ENCODE measurements at places on chromosomes 5 and 9.

- no peak for DNase-seq
These were observed 166.3 kb downstream of the RORB start for GRCh38 chr9:74663439-74663838.

DNA sequence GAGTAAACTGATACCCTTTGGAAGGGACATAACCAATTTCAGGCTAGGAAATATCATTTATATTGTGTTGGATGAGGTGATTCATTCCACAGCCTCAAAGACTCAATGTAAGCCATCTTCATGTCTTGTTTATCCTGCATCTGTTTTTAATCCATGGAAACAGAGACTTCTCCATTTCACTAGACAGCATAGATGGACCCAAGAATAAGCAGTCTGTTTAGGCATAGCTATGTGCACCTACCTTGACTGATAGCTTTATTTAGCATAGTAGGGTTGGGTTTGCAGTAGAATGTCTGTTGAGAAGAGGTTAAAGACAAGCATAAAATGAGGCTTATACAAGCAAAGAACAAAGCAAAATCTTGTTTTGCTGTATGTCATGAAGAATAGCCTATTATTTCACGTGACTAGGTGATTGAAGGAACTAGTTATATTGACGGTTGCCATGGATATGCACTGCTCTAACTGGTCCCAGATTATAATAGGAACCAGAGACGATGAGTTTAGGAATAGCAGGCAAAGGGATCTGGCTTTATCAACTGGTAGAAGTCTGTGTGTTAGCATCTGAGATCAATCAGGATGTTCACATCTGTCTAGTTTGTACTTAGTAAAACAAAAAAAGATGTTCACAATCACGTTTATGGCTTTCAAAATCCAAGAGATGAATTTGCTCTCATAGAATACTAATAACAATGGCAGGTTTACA is 154.8 kb upstream of the KLF9 start:
- no peak for DNase-seq

GRCh38 chr5:131654776-131655175 is 19.7 kb upstream of the RAPGEF6 start:
- DNase-seq = no peak

- DNase-seq = no peak
These were observed 66.1 kb downstream of the RPS23 start for GRCh38 chr5:82211855-82212572.

- DNase-seq = no peak
These were observed 108.1 kb upstream of the SLC27A6 start for GRCh38 chr5:128857076-128857677.

DNA sequence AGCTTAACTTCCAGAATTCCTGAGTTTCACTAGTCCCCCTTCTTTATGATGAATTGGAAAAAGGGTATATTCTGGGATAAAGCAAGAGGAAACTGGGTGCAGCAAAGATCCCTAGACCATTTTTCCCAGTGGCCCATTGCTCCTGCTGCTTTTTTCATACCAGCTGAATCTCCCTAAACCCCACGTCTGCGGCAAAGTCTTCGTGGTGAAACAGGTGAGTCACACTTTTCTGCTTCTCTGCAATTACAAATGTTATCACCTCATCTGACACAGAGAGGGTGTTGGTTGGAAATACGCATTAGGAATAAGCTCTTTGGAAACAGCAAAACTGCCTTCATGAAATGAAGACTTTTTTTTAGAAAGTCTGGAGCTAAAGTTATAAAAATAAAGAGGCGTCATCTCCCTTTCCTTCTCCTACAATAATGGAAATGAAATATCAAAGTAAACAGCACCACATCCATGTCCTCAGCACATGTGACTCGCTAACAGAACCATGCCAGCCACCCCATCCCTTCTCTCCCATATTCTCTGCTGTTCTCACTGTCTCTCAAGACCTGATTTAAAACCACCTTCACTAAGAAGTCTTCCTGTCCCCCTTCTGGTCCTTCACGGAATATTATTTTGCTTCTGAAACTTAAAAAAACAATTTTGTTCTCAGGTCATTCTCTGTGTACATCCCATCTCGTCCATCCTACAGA is 39.5 kb upstream of the GLRX start:
- no peak for DNase-seq

DNA sequence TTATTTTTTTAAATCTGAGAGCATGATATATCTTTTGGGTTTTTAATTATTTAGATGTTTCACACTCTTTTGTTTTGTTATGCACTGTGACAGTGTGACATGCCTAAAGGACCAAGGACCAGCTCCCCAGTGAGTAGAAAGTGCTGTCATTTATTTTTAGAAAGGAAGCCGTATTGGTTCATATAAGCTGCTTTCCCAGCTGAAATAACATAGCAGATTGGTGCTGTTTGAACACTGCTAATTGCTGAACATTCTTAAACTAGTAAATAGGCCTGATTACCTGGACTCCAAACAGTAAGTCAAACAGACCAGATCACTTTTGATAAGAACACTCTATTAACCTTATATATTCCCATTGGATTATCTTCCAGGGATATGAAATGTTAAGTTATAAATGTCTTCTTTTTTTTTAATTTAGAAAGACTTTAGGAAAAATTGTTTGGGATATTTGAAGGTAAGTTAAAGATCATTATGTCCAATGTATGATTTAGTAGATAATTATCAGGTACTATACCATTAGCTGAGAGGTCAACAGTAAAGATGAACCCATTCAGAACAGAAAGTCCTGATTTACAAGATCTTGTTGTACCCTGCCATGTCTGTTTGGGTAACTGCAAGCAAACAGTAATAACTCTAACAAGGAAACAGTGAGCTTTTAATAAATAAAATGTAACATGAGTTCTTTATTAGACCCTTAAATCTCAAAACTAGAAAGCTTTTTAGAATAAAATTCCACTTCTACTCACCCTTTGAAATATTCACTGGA is 27.8 kb upstream of the ELL2 start:
- DNase-seq = no peak

DNA sequence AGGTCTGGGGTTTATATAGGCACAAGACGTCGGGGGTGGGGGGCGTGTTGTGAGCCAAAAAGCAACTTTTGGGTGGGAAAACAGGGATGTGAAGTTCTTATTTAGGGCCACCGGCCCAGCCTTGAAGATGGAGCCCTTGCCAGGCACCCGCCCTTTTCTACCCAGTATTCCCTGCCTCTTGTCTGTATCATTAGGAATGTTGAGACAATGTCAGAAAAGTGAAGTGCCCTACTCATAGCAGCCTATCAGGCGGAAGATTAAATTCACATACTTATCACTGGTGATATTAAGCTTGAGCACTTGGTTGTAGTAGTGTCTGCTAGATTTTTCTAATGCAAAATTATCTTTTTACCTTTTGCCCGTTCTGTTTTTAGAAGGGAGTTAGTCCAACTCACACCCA is 293.5 kb downstream of the CDH10 start:
- no peak for DNase-seq

DNA sequence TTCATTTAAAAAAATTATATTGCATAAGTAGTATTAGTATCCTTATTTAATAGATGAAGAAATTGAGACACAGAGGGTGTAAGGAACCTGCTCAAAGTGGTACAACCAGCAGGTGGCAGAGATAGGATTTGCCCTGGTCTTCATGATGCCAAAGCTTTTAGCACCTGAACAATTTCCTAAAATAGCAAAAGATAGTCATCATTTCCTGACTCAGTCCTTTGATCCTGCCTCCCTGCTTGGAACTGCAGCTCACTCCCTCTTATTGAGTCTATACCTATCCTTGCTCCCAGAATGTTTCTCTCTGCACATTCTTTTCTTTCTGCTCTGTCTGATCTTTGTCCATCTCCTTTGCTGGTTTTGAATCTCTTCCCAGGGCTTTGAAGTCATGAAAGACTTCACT is 155.8 kb downstream of the FRMD3 start:
- no peak for DNase-seq

DNA sequence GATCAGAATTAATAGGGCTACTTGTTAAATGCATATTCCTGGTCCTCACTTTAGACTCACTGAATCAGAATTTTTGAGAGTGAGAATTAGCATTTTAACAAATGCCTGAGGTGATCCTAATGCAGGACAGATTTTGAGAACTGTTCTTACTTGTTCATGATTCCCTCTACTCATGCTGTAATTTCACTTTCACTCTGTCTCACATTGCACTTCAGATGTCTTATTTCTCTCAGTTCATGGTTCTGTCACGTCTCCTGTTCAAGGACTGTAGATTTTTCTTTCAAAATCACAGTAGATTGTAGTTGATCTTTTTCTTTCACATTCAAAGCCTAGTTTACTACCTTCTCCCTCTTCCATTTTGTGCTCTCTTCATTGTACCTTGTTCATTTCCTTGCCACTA is 54.3 kb downstream of the ADGRV1 start:
- no peak for DNase-seq

GRCh38 chr5:38809388-38810359 is 36.1 kb upstream of the OSMR start:
- DNase-seq = no peak

DNA sequence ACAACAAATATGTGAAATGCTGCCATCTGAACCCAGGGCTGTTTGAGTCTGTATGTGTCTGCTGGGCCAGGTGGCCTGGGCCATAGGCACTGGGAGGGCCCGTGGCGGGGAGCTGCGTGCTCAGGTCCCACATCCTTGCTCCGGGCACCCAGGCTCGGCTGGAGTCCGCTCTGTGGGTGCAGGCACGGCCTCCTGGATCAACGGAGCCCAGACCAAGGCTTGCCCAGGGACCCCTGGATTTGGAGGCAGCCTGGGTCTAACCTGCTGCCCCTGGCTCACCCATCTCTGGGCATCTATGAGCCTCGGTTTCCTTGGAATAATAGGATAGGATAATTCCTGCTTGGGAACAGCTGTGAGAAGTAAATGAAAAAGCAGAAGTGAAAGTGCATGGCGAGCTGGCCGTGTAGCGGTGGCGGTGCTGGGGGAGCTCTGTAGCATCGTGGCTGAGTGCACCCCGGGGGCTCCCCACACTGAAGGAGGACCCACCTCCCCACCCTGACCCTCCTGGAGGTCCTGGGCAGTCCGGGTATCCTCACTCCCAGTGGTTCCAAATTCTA is 1.2 kb downstream of the CDHR2 start:
- DNase-seq = no peak

DNA sequence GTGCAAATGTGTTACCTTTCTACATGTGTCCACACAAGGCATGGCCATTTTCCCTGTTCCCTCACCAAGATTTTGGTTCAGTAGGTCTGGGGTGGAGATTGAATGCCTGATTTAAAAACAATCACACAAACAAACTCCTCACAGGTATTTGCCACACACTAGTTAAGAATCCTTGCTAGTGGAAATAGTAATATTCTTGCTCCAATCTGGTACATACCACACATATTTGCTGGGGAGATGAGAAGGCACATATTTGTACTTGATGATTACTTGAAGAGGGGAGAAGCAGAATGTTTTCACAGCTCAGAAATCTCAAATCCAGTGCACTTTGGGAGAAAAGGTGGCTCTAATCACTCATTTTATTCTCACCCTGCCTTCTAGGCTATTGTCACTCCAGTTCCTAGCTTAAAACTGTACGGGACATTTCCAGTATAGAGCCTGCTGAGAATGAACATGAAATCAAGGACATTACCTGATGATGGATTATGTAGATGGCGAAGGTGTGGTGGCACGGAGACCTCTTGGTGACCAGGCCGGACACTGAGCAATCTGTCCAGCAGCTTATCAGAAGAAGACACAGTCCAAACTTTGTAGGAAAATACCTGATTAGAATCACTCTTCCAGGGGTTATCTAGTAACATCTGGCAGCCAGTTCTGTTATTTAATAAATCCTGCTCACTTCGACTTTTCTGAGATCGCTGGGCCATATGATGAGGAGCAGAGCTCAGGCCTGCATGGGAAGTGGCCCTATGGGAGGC is 116.1 kb upstream of the IL6ST start:
- no peak for DNase-seq

DNA sequence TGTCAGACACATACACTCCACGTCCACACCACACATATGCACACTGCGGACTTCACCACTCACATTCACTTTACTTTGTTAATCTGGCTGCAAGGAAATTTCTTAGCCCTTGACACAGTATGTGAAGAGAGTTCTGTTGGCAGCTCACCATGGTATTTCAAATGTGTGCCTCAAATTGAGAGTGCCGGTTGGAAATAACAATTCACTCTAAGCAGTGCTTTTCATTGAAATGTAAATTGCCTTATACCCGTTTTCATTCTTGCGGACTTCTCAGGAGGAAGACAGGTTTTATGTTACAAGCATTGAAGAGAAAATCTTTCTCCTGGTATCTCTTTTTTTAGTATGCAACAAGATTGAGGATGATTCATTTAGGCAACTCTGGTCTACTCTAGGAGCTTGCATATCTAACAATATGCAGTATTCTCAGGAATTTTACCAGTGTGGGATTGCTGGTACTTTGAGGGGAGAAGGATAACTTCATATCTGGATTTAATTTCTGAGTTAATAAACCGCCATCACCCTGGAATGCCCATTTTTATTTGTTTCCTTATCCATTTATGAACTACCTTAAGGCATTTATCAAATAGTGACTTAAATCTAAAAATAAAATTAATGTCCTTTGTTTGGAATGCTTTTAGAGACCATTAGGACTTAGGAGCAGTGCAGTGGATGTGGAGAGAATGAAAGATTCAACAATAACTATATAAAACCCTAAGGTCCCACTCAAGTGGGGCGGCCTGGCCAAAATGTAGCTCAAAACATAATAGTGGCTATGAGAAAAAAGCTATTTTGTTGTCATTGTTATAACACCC is 87.0 kb downstream of the IQGAP2 start:
- no peak for DNase-seq

- no peak for DNase-seq
These were observed 17.6 kb downstream of the NSUN2 start for GRCh38 chr5:6615034-6615815.

DNA sequence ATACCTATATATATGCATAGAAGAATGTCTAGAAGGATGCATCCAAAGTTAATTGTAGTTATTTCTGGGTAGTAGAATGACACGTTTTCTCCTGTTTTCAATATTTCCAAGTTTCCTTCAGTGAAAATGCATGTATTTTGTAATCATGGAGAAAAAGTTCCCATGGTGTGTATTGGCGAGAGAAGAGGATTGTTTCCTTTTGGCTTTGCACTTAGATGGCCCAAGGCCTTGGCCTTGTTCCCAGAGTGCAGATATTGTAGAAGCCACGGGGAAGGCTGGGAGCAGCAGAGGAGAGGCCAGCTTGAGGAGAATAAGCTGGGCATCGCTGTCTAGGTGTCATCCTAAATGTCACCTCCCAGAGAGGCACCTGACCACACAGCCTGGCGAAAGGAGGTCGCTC is 44.0 kb downstream of the IRF1 start:
- no peak for DNase-seq

GRCh38 chr9:127196826-127197145 is 67.8 kb upstream of the GARNL3 start:
- no peak for DNase-seq

DNA sequence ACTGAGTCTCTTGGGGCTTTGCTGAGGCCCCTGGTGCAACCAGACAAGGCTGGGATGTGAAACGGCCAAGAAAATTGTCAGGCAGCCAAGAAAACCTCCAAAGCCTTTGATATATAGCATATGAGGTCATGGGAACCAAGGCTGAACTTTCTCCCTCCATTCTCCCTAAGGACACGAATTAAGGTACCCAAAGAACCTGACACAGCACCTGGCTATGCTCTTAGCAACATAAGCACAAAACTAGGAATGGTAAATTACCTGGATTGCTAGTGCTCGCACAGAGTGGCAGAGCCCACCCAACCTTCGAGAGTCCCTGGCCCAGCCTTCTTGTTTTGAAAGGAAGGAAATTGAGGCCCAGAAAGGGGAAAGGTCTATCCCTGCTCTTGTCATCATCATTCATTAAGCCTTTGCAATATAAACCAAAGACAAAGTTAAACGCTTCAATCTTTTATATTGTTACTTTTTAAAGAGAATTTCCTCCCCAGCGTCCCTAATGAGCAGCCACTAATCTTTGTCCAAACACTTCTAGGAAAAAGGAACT is 220.0 kb upstream of the NR4A3 start:
- DNase-seq = no peak
